ENCODE measurements at places on chromosomes 7 and 10.

DNA sequence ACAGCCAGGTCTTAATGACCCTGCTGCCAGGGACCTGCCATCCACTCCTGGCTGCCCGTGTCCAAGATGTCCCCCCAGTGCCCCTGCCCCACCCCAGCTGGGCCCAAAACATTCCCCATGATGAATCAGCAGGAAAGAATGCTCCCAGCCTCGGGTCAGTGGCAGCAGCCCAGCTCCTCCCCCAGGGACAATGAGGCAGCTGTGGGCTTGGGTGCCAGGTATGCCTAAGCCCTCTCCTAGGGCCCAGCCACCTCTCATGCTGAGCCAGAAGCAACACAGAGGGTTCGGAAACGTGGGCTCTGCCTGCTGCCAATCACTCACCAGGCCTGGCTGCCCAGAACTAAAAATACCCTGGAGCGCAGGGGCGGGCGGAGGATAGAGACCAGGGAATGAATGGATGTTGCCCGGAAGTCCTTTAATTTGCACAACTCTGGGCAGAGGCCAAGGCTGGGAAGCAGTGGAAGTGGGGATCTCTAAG, 1.5 kb upstream of the LOXL4 start:
- DNase-seq: no peak

- no peak for DNase-seq
Measured at GRCh38 chr7:143172354-143172753, 10.9 kb upstream of the TAS2R39 start.

GRCh38 chr10:75464478-75465449, 33.3 kb downstream of the LRMDA start:
- DNase-seq: no peak

GRCh38 chr10:74307061-74307651, 156.1 kb downstream of the ADK start:
- DNase-seq: no peak

DNA sequence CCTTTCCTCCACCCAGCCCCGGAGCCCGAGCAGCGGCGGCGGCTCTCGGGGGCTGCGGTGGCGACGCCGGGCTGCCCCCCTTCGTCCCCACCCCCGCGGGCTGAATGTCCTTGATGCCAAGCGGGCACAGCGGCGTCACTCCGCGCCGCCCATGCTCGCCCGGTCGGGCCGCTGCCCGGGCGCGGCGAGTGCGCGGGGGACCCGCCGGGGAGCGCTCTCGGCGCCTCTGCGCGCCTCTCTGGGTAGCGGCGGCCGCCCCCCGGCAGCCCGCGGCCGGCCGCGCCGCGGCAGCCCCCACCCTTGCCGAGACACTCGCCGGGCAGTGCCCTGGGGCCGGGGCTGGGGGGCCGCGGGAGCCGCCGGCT, 433 bp upstream of the PLXNA4 start:
- DNase-seq: no peak

DNA sequence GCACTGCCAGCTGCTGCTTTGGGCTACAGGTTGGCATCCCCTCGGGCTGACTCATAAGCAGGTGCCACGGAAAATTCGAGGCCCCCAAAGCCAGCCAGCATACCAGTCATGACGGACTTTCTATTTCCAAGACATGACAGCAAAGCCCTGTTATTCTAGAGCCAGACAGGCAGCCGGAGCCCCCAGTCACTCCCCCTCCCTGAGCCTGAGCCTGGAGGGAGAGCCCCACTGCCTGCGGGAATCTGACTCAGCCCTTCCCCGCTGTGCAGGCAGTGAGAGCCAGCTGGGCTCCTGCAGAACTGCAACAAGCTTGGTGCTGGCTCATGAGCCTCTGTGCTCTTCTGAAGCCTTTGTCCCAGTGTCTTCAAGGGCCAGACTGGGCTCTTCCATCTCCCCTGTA, 15.8 kb downstream of the BTBD16 start:
- peak; percentile 30 for DNase-seq

GRCh38 chr10:113753020-113753692, 1.7 kb downstream of the PLEKHS1 start:
- DNase-seq: peak; percentile 7

- DNase-seq: peak; percentile 76
Measured at GRCh38 chr10:96089670-96090462, 40.2 kb upstream of the ZNF518A start.

GRCh38 chr7:99918959-99919813, at the start of gene TRIM4:
TRIM4 (minus strand) TSS chr7:99919530; CDS start chr7:99919401, 129 bp downstream.
- peak; percentile 68 for DNase-seq

DNA sequence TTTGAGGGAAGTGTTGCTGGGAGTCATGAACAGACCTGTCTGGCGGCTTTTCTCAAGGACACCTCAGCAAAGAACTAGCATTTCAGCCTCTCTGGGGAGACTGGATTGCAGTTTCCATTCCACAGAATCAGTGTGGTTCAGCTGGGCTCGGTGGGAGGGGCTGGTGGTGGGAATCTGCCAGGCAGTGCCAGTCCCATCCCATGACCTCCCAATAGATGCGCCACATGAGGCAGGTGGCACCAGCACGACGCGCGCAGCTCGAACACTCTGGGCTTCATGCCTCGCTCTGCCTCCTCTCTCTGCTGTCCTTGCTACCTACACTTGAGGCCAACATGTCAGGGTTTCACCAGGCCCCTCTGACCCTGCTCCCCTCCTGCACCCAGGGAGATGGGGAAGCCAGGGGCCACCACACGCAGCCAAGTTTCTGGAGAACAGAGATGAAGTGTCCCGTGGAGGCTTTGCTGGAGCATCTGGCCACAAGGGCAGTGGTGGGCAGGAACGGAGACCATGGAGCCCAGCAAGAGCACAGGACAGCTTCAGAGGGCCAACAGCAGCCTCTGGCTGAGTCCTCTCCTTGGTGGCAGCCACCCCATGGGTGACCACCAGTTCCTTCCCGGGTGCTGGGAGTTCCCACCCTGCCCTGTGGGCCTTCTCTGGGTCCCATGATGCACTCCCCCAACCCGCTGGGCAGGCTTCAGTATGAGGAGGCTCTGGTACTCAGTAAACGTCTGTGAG, 2.3 kb downstream of the NACAD start:
- DNase-seq: no peak

- no peak for DNase-seq
Measured at GRCh38 chr7:109699661-109700060, 1130.0 kb downstream of the DNAJB9 start.

GRCh38 chr7:156240532-156240931, 400.0 kb upstream of the RNF32 start:
- no peak for DNase-seq

DNA sequence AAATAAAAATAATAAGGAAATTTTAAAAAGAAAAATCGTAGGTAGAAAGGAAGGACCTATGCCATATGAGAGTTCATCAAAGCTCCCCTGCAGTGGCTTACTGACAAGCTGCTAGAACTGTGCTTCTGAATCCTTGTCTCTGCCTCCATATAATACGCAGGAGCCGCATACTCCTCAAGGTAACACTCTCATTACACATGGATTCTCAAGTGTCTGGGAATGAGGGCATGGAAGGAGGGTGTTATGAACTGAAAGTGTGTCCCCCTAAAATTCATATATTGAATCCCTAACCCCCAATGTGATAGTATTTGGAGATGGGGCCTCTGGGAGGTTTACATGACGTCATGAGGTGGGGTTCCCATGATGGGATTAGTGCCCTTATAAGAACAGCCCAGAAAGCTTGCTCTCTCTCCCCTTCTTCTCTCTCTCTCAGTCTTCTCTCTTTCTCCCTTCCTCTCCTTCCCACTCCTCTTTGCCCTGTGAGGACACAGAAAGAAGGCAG, 35.2 kb downstream of the CREB3L2 start:
- DNase-seq: no peak

Data from NCI-H2107 (cell line).